Neural progenitor cell (in vitro differentiated cells): ENCODE measurements at places on chromosomes 16 and 17. TPM values are rescaled to one million over a fixed set of nuclear protein-coding genes. Genes with fewer than 3 reads are reported as not detected.
A peak's percentile ranks its signal among the peaks of the same experiment; 100 is the strongest.

The ENGASE gene
- 11.7 and 29.4 TPM in 2 replicates for total RNA-seq

DNA sequence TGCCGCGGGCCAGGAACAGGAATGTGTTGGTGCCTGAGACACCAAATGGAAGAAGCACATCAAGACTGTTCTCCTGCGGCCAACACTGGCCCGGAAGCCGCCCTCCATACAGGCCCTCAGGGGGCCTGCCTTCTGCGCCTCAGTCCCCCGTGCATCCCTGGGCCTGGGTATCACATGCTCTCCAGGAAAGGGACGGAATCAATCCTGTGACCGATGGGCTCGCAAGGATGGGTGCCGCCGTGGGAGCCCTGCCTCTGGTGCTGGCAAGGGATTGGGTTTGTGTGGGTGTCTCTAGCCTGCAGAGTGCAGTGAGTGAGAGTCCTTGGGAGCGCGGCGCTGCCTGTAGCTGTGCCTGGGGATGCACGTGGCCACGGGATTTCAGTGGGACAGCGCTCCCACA lies 19.4 kb downstream of the CIBAR2 start:
- no peak for DNase-seq

GRCh38 chr17:73119631-73120030 lies 27.1 kb upstream of the SLC39A11 start:
- no peak for DNase-seq

DNA sequence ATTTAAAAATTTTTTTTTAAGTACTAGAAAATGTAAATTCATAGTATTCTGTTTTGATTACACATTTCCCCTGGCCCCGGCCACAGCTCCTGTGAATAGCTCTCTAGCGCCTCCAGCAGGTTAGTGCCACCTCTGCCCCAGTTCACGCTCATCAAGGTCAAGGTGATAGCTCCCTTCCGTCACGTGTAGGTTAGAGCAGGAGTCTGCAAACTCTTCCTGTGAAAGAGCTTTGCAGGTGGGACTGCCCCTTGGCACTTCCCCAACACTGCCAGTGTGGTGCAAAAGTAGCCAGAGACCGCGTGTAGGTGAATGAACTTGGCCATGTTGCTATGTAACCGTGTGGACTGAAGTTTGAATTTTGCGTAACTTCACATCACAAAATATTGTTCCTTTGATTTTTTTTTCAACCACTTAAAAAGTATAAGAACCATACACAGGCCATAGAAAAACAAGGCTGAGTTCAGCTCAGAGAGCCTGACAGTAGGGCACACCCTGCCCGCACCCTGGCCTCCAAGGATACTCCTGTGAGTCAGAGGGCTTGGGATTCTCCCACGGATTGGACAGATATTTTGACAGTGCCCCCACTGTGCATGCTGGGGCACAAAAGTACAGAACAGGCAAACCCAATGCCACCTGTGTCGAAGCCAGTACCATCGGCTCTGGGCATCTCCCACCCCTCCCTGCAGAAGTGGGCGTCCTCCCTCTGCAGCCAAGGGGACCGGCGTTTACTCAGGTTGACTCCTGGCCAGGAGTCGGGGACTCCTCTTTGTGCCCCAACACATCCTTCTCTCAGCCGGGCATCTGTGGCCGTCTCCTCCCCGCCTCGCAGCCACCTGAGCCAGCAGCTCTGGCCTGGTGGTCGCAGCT lies 92.0 kb upstream of the CHMP6 start:
- DNase-seq: peak; percentile 51

The KRTAP2-1 gene
- not detected in 2 replicates for total RNA-seq

DNA sequence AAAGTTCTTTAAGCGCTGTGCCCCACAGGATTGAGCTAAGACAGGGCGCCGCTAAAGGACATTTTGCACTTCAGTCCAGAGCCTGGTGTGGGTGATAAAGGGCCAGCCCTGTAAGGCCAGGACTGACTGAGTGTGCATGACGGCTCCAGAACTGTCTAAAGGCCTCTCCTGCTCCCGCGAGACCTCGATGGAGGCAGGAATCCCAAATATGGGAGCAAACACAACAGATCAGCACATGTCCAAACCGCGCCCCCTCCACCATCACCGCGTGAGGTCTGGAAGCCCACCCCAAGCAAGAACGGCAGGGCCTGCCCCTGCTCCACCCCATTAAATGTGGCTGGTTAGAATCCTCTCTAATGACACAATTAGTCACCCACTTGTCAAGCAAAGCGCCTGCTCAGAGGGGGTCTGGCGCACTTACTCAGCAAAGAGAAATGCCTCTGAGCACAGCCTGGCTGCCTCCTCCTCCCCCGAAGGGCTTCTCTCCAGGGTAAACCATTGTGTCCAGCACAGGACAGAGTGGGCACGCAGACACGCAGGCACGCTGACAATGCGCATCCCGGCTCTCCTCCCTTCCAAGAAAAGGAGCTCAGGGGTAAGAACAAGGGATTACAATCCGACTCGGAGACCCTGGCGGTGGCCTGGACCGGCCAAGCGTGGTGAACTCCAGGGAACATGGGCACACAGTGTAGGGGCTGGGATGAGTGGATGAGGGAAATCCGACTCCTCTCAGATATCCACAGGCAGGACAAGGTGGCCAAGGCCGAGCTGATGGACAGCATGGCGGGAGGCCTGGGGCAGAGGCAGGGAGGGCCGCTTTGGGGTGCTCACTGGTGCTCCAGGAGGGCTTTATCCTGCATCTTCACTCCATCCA lies 1.5 kb downstream of the MXRA7 start:
- peak; percentile 71 for DNase-seq

DNA sequence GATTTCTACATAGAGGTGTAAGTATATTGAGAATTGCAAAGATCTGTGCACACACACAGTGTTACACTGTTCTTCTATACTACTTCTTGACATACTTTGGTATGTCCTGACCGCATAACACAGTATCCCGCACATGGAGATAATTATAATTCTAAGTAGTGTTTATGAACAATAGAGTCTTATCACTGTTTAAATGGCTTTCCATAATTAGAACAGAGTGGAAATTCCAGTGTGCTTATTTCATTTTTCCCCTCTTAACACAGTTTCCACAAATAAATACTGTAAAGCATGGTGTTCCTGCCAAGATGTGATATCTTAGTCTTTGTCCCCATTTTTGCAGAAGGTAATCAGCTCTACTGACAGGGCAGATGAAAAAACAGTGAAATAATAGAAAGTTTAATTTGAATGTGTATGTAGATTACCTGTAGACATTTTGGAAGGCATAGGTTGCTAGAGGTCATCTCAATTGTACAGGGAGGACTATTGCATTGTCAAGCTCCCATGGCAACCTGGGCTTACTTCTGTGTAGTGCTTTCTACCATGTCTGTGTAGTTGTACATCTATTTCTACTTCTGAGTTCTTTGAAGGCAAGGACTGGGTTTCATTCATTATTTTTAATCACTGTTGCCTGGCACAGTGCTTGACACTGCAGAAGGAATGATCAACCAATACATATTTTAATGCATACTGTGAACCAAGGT lies 10.1 kb upstream of the KRT28 start:
- DNase-seq: no peak

GRCh38 chr16:11587643-11588247 lies 1.0 kb upstream of the LITAF start:
- no peak for DNase-seq

DNA sequence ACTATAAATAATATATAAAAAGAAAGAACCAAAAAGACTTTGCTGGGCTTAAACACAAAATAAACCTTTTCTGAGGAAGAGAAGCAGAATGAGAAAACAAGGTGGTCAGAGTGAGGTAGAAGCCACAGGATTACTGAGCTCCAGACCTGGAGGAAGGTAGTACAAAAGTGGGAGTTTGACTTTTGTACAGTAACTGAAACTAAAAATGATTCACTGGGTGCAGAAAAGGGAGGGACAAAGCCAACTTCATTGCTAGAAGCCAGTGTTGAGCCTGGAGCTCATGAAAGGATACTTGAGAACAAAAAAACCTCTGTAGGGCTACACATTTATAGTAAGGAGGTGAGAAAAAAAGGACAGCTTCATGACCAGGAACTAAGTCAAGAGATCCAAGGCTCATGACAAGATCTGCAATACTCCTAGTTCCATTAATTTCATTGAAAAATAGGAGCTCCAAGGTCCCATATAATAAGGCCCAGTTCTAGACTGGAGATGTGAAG lies 45.5 kb downstream of the PKD1L3 start:
- no peak for DNase-seq

DNA sequence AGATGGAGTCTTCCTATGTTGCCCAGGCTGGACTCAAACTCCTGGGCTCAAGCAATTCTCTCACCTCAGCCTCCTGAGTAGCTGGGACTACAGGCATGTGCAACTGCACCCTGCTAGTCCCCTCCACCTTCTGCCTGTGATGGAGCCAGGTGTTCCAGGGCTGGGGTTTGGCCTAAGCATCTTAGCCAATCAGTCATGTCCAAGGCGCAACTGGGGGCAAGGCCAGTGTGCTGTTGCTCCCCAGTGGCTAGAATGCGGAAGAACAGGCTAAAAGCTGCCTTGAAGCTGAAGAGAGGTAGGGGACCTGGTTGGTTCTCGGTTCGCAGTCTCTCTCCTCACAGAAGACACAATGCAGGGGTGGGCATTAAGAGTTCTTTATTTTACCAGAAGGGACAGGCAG lies 18.6 kb downstream of the FLOT2 start:
- peak; percentile 54 for DNase-seq

The SNAI3 gene
- 0.71 TPM in 1 of 2 replicates, not detected in the other for total RNA-seq

DNA sequence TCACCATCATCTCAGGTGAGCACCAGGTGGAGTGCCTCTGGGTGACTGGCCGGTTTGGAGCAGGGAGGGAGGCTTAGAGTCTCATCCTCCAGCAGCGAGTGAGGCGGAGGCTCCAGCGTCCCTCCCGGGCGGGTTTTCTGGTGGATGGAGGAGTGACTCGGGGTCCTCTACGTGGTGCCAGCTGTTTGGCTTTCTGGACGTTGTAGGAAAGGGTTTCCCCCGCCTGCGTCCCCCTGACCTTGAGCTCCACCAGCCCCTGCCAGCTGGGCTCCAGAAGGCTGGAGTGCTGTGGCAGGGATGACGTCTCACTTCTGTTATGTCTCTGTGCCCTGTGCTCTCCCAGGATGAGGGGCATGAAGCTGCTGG lies 522 bp downstream of the DNASE1 start:
- no peak for DNase-seq

The NPEPPS gene
- total RNA-seq: 92.5 and 121 TPM in 2 replicates

DNA sequence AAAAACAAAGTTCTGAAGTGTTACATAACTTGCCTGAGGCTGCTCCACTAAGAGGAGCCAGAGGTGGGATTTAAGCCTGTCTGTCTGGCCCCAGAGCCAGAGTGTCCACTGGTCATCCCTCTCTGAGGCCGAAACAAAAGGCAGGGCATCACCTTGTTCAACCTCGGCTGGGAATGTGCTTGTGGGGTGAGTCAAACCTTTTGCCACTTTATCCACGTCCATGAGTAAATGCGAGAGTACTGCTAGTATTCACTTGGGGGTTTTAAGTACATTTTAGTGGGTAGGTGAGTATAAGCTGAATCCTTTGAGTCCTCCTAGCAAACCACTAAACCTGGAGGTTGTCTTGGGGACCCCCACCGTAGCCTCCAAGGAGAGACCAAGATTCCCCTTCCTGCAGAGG lies 103.5 kb downstream of the STX8 start:
- no peak for DNase-seq

DNA sequence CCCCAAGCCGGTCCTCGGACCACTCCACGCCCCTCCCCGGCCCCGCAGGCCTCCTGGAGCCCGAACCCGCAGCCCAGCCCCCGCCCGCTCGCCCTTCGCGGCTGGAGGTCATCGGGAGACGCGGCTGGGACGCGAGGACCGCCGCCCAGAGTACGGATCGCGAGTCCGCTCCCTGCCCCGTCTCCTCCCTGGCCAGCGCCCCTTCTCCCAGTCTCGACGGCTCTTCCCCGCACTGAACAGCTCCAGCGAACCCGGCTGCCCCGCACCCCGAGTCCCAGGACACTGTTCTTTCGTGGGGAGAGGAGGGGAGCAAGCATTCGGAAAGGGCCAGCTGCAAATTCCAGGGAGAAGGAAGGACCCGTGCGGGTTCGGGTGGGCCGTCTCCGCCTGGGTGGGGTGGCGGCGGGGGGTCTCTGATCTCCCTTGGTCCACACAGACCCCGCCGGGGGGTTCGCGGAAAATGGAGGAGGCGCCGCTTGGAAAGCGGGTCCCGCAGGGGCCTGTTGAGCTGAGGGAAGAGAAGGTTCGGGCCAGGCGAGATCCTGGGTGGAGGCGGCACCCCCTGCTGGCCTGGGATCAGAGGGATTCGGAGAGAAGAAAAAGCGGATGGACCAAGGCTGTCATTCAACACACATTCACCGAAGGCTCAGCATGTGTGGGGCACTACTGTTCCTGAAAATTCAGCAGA lies 632 bp upstream of the RTN4RL1 start:
- peak; percentile 74 for DNase-seq

DNA sequence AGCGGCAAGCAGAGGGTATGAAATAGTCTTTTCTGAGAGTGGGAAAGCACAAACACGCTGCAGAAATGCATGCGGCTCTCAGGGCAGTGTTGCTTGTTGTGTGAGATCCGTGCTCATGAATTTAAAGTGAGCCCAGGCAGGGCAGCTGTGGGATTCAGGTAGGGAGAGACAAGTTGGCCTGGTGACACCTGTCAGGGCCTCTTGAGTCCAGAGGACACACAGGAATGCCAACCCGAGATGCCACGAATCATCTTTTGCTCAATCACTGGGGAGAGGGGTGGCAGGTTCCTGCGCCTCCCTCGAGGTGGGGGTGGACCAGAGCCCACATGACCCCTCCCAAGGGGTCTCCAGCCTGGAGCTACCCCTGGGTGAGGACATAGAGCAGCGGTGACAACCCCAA lies 211.9 kb downstream of the GSG1L start:
- no peak for DNase-seq

The TOB1 gene
- total RNA-seq: 13.6 and 18.2 TPM in 2 replicates

DNA sequence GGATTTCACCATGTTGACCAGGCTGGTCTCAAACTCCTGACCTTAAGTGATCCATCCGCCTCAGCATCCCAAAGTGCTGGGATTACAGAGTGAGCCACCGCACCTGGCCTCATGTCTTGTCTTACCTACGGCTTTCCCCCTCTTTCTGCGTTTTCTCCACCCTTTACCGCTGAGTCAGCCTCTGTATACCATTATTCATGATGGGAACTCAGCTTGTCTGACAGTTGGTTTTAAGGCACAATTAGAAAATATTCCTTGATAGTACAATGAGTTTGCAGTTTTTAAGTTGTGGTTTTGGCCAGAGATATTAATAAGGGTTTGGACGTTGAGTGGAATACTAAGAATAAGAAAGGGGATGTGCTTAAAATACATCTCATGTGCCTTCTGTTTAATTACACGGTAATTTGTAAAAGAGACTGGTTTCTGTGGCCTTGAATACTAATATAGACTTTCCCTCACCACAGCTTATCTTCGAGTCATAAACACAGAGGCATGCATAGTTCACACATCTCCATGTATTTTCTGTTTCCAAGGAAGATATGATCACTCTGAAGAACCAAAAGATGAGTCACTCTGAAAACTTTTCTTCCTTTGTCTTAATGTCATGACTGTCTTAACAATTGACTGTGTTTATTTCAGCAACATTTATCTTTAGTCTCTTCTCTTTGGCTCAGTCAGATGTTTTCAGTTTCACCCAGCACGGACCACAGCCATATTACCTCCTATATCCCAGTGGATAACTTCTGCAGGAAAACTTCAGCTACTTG lies 54.4 kb downstream of the PITPNC1 start:
- no peak for DNase-seq

DNA sequence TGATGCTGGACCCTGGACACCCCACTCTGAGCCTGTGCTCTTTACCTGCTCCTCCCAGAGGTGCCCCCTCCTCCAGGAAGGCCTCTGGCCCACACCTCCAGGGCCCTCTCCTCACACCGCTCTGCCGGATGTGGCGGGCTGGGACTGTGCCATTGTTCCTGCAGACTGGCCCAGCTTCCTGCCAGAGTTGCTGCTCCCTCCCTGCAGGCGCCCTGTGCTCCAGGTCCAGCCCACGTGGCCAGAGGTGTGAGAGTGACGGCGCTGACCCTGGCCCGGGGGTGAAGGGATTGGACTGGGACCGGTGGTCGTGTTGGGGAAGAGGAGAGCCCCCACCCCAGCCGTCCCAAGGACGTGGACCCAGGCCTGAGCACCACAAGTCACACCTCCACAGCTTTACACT lies 5.7 kb downstream of the E4F1 start:
- no peak for DNase-seq
